Urothelium cell line (cell line): ENCODE measurements at places on chromosomes 13 and 19.

DNA sequence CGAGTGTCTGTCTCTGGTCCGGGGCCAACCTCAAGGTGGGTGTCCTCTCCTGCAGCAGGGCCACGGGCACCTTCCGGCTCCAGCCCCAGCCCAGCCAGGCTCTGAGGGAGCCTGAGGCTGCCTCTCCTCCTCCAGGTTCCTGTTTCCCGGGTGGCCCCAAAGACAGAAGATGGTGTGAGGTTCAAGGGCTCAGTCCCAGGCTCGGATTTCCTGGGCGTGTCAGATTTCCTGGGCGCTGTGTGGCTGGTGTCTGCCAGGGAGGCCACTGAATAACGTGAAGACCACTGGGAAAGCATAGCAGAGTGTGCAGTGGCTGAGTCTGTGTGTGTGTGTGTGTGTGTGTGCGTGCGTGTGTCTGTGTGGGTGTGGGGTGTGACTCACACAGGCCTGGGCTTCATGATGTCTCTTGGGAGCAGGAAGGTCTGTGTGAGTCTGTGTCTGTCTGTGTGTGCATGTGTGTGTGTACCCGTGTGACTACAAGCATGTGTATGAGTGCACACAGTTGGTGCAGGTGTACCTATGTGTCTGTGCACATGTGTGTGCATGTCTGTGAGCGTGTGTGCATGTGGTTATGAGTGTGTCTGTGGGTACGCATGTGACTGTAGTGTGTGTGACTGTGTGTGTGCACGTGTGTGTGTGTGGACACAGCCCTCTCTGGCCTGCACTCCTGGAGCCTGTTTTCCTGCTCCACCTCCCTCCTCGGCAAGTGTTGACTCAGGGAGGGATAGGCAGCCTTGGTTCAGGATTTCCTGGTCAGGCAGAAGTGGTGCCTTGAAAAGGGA is 28.3 kb downstream of the CEBPA start:
- DNase-seq: peak; percentile 69

DNA sequence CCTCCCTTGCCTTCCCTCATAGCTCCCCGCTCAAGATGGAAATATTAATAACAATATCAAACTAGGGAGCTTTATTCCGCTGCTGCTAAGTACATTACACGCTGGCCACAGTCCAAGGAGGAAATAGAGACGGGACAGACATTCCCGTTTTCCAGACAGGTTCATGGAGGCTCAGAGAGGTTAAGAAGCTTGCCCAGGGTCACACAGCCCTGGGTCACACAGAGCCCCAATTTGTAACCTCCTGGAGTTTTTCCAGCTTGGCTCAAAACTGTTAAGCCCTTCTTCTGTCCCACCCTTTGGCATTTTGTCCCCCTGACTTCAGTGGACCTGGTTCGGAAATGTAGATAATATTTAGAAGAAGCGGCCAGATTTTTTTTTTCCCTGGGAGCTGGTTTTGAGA is 2.0 kb downstream of the BICRA start:
- DNase-seq: no peak

- DNase-seq: no peak
Observed at GRCh38 chr13:41554626-41555386, 97.5 kb downstream of the RGCC start.

DNA sequence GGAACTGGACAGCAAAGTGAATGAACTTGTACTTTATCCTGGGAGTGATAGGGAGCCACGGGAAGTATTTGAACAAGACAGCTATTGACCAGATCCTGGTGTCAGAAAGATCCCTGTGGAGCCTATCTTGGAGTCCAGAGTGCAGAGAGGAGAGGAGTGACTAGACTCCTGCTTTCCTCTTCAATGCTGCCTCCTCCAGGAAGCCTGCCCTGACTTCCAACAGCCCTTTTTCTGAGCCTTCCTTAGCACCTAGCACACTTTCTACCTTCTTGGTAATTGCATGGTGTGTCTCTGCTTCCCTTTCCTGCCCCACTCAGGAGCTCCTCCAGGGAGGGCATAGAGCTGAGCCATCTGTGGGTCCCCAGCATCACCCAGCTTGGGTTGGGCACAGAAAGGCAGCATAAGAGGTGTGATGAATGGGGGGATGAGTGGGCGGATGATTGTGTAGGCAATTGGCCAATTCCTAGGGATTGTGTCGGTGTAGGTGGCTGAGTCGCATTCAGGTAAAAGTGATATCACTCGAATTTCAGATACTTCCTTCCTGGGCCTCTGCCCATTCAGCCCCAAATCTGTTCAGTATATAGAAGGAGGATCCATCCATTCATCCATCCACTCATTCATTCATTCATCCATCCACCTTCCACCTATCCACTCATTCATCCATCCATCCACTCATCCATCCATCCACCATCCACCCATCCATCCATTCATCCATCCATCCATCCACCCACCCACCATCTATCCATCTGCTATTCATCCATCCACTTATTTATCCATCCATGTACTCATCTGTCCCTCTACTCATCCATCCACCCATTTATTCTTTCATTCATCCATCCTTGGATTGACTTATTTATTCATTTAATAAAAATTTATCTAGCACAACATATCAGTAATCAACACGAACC is 26.9 kb downstream of the CYP4F22 start:
- DNase-seq: no peak

DNA sequence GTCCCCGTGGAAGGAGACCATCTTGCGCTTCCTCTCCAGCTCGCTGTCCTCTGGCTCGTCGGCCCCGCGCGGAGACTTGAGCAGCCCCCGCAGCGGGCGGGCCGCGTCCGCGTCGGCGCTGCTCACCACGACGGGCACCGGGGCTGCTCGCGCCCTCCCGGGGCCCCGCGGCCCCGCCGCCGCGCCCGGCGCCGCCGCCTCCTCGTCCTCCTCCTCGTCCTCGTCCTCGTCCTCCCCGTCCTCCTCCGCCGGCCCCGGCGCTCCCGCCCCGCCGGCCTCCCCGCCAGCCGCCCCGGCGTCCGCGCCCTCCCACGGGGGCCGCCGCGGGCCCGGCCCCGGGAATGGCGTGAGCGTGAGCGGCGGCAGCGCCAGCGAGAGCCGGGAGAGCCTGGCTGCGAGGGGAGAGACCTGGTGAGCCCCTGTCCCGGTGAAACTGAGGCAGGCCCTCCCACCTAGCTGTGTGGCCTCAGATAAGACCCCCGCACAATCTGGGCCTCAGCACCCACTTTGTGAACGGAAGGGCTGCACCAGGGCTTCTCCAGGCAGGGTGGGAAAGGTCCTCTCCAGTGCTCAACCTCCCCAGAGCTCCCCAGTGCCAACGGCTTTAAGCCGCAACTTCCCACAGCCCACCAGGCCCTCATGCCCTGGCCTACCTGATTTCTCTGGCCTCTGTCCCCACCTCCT is 17.8 kb downstream of the LMTK3 start:
- DNase-seq: no peak

GRCh38 chr19:29680447-29680846 is 15.2 kb downstream of the PLEKHF1 start:
- no peak for DNase-seq

- DNase-seq: no peak
Observed at GRCh38 chr19:24029941-24030636, 56.9 kb upstream of the ZNF254 start.

DNA sequence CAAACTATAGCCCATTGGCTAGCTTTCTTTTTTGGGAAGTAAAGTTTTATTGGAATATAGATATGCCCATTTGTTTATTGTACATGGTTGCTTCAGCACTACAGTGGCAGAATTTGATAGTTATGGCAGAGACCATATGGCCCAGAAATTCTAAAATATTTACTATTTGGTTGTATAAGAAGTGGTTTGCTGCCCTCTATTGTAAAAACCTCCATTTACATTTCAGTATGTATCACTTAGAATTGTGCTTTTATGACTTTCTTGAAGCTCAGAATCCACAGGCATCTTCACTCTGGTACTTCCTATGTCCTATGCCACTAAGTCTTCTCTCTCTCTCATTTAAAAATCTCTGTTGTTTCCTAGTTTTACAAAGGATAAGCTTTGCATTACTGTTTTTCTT is 37.7 kb downstream of the DLEU7 start:
- no peak for DNase-seq

- no peak for DNase-seq
Observed at GRCh38 chr19:16199275-16199932, 1.7 kb downstream of the AP1M1 start.

DNA sequence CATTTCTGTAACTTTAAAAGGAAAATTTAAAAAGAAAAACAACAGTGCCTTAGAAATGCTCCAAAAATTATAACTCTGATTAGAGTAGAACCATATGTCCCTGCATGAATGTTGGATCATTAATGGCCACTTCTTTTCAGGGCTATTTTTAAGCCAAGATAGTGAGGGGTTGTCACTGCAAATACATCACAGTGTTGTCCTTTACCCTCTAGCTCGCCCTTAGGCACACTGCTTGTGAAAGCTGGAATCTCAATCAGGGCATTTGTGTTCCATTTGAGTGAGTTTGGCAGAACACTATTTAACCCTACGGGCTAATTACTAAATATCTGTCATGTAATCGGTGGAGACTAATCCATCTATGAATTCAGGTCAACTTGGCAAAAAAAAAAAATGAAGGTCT is 212.2 kb downstream of the NHLRC3 start:
- no peak for DNase-seq
